Activated naive CD4-positive, alpha-beta T cell treated with Interleukin-2 at 50 U/mL for 16 hours (primary cell): ENCODE measurements at places on chromosomes 11 and 22.

DNA sequence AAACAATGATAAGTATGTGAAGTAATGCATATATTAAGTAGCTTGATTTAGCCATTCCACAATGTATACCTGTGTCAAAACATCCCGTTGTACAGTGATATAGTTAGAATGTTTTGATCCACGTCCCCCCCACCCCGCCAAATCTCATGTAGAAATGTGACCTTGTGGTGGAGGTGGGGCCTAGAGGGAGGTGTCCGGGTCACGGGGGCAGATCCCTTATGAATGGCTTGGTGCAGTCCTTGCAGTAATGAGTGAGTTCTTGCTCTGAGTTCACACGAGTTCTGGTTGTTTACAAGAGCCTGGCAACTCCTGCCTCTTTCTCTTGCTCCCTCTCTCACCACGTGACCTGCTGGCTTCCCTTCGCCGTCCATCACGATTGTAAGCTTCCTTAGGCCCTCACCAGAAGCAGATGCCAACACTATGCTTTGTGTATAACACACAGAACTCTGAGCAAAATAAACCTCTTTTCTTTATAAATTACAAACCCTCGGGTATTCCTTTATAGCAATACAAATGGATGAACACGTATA, 41.6 kb downstream of the FANCF start:
- DNase-seq: no peak

DNA sequence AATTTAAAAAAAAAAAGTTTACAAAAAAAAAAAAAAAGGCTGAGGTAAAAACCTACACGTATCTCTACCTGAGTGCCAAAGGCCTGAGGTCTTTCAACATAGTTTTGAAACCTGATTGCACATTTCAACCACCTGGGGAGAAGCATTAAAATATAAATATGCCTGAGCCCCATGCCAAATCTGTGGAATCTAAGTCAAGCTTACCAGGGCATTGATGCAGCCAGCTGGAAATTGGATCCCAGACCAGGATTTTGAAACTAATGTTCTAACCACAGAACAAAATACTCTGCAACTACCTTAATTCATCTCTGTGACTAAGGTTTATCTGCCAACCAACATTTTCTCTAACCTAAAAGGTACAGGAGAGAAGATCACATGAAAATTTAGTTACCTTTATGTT, 38.8 kb upstream of the CHRNA10 start:
- DNase-seq: no peak

DNA sequence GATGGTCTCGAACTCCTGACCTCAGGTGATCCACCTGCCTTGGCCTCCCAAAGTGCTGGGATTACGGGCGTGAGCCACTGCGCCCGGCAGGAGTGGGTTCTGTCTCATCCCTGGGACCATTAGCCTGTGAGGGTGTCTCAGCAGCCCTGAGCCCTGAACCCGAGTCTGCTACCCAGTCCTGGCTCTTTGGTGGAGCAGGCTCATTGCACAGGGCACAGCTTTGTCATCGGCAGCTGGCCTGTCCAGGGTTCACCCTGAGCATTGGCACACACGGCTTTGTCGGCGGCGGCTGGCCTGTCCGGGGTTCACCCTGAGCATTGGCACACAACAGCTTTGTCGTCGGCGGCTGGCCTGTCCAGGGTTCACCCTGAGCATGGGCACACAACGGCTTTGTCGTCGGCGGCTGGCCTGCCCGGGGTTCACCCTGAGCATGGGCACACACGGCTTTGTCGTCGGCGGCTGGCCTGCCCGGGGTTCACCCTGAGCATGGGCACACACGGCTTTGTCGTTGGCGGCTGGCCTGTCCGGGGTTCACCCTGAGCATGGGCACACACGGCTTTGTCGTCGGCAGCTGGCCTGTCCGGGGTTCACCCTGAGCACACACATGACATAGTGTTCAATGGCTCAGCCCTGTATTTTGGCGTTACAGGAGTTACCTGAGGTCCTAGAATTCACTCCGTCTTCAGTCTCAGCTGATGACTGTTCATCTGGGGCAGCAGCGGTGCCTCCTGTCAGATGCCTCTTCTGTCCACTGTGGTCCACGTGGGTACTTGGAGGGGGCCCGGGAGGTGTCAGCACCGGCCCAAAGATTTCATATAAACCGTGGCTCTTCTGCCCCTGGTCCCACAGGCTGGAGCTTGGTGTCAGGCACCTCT, 1082.5 kb downstream of the BRD1 start:
- no peak for DNase-seq

DNA sequence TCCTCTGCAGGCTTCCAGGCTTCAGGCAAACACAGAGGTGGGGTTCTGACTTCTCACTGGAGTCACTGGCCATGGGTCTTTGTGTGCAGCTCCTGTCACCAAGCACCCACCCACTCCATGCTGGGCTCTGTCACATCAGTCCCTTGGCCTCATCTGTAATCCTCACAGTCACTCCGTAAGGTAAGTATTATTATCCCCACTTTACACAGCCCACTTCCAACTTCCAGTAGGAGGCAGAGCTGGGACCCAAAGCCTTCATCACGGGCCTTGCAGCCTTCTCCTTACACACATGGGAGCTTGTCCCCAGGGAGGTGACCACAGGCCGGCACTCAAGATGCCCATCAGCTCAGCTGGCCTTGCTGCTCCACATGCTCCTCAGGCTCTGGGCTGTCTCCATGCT, 266.7 kb upstream of the B3GAT1 start:
- no peak for DNase-seq

GRCh38 chr22:23127055-23127756, 14.6 kb downstream of the RSPH14 start:
- DNase-seq: no peak

GRCh38 chr11:60672255-60672654, 27.2 kb upstream of the MS4A8 start:
- no peak for DNase-seq

DNA sequence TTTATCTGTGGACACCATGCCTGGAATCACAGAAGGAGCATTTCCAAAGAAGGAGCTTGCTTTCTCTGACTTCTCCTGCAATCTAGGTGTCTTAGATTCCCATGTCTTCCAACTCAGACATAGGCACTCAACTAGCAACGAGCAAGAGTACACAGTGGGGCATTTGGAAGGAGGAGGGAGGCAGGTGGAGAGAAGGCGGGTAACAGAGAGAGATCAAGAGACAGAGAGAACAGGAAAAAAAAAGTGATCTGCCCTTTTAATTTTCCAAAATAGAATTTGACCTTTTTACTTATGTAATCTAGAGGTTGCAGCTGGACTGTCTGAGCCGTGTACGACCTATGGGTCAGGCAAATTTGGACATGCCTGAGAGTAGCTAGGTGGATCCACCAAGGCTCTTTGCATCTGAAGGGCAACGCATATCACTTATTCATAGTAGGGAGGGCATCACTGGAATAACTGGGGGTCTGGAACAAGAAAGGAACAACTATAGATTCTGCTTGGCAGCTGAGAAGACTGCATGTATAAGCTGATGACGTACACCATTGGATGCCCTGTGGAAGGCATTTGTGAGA, 37.3 kb upstream of the POGLUT3 start:
- no peak for DNase-seq

DNA sequence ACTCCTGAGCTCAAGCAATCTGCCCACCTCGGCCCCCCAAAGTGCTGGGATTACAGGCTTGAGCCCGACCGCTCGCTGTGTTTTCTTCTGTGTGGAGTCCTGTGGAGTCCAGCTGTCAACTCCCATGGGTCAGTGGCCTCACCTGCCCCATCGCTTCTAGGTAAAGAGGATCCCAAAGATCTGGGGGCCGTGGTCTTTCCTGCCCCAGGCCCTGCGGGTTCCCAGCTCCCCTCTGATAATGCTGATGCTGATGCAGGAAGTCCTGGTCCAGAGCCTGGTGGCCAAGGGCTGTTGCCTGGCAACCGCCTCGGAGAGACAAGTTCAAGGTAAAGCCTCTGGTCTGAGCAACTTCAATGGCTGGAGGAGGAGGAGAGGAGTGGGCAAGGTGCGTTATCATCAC, 9.6 kb downstream of the SSTR3 start:
- no peak for DNase-seq

DNA sequence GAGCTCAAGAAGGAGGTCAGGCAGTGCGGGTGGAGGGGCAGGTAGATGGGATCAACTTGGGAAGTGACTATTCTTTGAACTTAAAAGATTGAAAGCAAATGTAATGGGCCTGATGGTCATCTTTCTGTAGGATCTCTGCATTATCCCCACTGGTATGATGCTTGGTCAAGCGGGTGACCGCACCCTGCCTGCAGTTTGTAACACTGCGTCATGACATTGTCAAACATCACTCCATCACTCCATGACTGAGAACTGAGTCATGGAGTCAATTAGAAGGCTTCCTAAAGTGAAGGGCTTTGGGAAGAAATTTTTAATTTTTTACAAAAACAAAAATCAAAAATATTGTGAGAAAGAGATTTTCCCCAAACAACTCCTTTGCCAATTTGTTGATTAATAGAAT, 62.4 kb upstream of the BMAL1 start:
- no peak for DNase-seq

DNA sequence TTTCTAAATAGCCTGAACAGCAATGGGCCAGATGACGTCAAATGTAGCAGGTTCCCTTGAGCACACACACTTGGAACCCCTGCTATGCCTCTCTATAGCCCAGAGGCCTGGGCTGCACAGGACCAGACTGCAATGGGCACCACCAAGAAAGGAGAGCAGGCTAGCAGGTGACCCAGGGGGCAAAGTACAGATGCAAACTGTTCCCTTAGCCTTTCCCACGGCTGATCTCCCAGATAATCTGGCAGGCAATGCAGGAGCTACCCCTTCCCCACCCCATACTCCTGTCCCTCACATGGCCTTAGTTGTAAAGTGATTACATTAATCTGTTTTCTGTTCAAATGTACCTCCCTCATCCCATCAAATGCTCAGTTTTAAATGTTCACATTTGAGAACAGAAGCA, 41.3 kb downstream of the SMCO4 start:
- DNase-seq: no peak

DNA sequence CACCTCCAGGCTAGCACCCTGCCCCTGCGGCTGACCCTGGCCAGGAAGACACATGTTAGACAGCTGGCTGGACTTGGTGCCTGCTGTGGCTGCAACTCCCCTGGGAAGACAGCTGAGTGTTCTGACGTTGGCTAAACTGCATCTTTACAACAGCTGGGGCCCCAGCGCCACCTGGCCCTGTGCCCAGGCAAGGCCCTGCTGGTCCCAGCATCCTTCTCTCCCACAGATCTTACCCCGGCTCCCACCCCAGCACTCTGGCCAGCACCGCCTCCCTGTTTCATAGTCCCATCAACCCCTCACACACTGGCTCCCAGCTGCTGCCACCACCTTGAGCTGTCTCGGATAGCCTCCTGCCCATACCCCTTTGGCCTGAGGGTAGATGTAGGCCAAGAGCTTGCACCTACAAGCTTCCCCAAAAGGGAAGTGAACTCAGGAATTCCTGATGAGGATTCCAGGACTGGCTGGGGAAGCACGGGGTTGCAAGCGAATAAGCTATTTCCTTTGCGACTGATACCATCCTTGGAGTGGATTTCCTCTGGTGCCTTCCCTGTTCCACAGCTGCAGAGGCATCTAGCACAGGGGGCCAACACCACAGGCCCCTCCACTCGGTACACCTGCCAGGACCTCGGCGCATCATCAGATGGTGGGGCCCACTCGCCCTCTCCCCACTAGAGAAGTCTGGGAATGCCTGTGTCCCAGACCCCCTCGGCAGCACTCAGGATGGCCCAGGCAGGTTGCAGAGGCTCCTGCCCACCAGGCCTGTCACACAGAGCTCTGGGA, 28.5 kb downstream of the RSPH14 start:
- DNase-seq: no peak

DNA sequence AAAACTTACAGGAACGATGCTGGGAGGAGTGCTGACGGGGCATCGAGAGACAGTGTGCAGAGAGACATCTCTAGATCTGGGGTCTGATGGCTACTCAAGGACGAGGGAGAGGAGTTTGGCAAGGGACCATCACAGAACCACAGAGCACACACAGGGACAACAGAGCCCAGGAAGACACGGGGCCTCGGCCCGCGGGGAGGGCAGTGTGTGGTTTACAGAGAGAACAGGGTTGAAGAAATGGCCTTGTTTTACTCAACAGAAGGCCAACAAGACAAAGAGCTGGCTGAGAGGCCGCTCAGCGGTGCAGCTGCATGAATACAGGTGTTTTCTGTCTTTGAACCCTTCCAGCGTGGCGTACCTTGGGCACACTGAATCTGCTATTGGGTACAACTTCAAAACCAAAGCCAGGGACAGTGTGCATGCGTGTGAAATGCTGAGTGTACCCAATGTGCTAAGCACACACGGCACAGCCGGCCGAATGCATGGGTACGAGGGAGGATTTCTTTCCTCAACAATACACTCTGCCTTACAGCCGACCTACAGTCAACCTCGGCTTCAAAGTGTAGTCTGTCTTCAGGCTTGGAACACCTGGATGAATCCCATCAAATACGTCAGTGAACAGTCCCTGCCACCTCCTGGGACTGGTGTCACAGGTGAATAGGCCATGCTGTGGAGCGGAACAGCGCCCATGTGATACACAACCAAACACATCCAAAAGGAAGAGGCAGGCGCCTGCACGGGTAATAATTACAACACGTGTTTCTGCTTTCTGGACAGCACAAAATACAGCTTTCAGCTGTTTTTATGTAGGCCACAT, 20.7 kb upstream of the BID start:
- no peak for DNase-seq

GRCh38 chr11:15158351-15159015, 43.8 kb downstream of the INSC start:
- DNase-seq: no peak

GRCh38 chr22:46798366-46799350, 36.2 kb downstream of the TBC1D22A start:
- DNase-seq: peak; percentile 83

- no peak for DNase-seq
These were observed 10.7 kb downstream of the PPFIA1 start for GRCh38 chr11:70281156-70281609.

GRCh38 chr11:108233277-108233945, 10.5 kb downstream of the ATM start:
- DNase-seq: no peak

DNA sequence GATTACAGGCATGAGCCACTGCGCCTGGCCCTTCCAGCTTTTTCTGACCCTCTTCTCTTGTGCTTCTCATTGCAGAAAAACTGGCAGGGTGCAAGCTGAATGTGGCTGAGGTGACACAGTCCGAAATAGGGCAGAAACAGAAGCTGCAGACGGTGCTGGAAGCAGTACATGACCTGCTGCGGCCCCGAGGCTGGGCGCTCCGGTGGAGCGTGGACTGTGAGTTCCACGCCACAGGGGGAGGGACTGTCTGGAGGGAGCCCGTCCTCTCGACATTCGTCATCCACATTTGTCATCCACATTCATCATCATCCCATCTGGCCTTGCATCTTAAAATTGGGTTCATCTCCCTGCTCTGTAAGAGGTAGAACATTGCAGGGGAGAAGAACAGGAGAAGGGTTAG, 49.3 kb upstream of the PARVG start:
- DNase-seq: no peak

GRCh38 chr22:23113847-23114720, 27.7 kb downstream of the RSPH14 start:
- DNase-seq: no peak

- no peak for DNase-seq
These were observed 39.9 kb downstream of the TRAF6 start for GRCh38 chr11:36469881-36470802.

DNA sequence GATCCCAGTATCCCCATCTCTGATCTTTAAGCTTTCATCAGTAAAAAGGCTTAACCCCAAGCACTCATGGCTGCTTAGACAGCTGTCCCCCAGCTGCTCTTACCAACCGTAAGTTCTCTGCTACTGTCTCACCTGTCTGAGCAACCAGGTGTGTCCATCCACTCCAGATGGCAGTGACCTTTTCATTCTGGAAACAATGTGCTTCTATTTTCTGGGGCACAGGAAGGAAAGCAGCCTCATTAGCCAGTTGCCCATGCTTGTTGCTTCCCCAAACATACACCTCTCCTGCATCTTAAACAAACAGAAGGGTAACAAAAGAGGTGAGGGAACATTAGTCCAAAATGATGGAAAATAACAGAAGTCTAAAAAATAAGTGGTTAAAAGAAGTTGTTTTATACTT, 24.4 kb downstream of the SERGEF start:
- DNase-seq: no peak
